ENCODE measurements at places on chromosomes 3 and 15.
A peak's percentile ranks its signal among the peaks of the same experiment; 100 is the strongest.

DNA sequence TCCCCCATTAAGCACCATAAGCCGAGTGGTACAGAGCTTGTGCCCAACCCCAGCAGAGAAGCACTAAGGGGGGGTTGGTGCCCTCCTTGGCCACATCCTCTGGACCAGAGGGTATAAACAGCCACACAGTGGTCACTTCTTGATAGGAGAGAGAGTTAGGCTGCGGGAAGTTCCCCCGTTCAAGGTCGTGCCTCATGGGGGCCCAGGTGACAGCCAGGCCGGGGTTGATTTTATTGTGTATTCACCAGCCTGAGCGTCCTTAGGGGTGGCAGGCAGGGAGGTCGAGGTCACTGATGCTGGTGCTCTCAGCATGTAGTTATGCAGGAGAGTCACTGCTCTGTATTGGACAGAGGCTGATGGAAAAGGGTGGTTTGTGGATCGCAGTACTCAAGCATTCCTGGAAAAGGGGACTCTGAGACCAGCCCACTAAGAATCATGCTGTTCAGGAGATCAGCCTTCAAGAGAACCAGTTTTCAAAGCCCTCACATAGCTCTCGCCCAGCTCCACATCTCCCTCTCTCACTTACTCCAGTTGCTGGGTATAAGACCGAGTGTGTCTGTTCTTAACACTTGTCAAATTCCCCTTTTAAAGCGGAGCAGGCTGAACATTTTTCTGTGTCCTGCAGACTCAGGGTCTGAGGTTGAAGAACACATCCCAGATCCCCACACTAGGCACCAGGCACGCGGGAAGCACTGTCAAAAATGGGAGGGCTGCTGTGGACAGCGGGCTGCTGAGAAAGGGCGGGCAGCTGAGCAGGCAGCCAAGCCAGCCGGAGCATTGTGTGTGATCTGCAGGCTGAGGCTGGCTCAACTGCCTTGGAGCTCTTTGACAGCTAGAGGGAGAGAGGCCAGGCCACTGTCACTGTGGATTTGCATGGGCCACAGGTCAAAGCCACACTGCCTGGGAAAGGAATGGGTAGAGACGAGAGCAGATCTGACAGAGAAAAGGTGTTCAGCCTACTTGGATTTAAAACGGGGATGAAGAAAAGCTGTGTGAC, 279.3 kb upstream of the LRRFIP2 start:
- DNase-seq: peak; percentile 58

GRCh38 chr3:193261970-193262369, 20.9 kb downstream of the PLAAT1 start:
- DNase-seq: no peak

GRCh38 chr3:55570271-55570711, 83.2 kb upstream of the WNT5A start:
- no peak for DNase-seq

- peak; percentile 18 for DNase-seq
Observed at GRCh38 chr3:98986073-98986472, 84.6 kb upstream of the DCBLD2 start.

DNA sequence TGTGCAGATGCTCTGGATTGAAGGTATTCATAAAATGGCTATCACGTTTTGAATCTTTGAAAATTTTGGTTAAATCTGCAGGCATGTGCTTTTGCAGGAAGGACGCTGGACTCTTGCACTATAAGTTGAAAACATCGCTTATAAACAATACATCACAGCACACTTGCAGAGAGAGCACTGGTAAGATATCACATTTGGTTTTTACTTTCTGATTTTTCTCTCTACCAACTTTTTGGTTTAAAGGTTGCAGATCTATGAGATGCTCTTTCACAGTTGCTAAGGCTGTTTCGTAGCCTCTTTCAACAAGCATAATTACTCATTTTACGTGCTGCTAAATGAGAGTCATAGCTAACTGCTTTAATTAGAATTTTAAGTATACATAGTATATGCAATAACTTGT, 724.4 kb upstream of the ARRDC4 start:
- DNase-seq: no peak

DNA sequence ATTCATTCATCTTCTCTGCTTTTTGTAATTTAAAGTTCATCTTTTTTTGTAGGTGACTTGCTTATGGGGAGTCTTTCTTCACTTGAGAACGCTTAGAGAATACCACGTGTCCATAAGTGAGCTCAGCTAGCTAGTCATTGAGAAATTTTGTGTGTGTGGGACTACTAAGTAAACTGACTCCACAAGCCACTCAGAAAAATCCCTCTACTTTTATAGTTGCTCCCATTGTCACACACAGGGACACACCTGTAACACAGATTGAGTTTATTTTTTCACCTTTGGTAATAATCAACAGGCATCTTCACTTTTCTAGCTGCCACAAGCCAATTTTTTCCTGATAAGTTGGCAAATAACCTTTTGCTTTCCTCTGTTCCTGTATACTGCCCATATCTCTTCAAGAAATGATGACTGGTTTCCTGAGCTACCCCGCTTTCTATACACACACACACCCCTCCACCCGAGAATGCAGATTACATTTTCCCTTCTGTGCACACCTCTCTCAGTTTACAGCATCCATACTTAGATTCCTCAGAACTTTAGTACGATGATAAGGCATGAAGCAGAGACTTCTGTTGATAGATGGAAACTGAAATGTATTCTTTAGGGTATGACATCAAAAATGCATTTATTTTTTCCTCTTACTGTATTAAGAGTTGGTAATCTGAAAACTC, 4.6 kb downstream of the TSC22D2 start:
- peak; percentile 65 for DNase-seq

GRCh38 chr3:45226206-45226915, at the start of gene TMEM158:
TSS of gene TMEM158 (minus strand) at chr3:45226287. CDS start at chr3:45226027, 260 bp downstream.
- peak; percentile 98 for DNase-seq
